ENCODE measurements at places on chromosomes 3 and 15. TPM values are rescaled to one million over a fixed set of nuclear protein-coding genes. Genes with fewer than 3 reads are reported as not detected.

Gene ATP13A5
- not detected for total RNA-seq

Gene HCLS1
- 383 TPM for total RNA-seq

Gene PLSCR5
- not detected for total RNA-seq

Gene CCDC54
- not detected for total RNA-seq

Gene TNFAIP8L3
- total RNA-seq: 0.17 TPM

Gene CERS3
- 0.71 TPM for total RNA-seq

Gene SCG3
- total RNA-seq: not detected

Gene CCDC39
- not detected for total RNA-seq

Gene PRTG
- not detected for total RNA-seq

Gene IMPG2
- total RNA-seq: 0.54 TPM

Gene PPIP5K1
- total RNA-seq: 45.8 TPM

Gene CCDC13
- total RNA-seq: 0.54 TPM

Gene EID1
- total RNA-seq: 88.1 TPM

Gene EPHB1
- total RNA-seq: 8.1 TPM

Gene PDZRN3
- not detected for total RNA-seq

Gene KIF7
- total RNA-seq: 0.44 TPM

Gene MB21D2
- 33.0 TPM for total RNA-seq

Gene SLC12A8
- total RNA-seq: 0.15 TPM

Gene GRIP2
- total RNA-seq: 0.10 TPM

Data from T-helper 1 cell treated with Interleukin-12 subunit alpha and Interleukin-12 subunit beta and Interleukin-4 antibody, amounts not matched to agents 30 ng/mL and 1 ng/mL, for 36 hours (primary cell).